ENCODE measurements at places on chromosomes 2 and 18. TPM values are rescaled to one million over a fixed set of nuclear protein-coding genes. Genes with fewer than 3 reads are reported as not detected.

DNA sequence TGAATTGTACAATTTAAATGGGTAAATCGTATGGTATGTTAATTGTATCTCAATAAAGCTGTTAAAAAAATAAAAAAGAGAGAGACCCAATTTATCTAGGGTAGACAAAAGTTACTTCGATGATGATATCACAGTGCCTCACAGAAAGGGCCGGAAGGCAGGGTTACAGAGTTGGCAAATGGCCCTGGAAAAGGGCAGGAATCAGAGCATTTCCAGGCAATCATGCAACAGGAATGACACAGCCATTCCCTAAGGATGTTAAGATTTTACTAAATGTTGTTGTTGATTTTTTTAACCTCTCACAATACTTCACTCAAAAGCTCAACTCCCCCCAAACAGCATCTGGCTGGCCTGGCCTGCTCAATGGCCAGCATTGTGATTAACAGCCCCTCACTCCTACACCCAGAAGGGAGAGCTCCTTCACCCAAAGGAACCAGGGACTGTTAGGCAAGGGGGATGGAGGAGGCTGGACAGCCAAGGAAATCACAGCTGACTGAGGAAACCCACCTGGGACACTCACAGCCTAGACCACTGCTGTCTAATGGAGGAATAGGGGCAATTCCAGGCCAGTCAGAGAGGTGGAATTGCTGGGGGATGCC, 7.7 kb upstream of the SP100 start:
- H3K4me1 ChIP-seq: peaks cover 33% of the 10 kb centered on the region
- H3K27ac ChIP-seq: peak overlapping the region; percentile 26
- H3K4me3 ChIP-seq: no peak overlapping the region
- no peaks in the 10 kb centered on the region for H3K27me3 ChIP-seq
- H3K36me3 ChIP-seq: peaks cover 37% of the 10 kb centered on the region
- no peak for DNase-seq

GRCh38 chr18:28174181-28174905, 2.6 kb downstream of the CDH2 start:
- H3K27ac ChIP-seq: no peak overlapping the region
- peaks cover 34% of the 10 kb centered on the region for H3K27me3 ChIP-seq
- H3K4me1 ChIP-seq: peaks cover 5% of the 10 kb centered on the region
- peaks cover 10% of the 10 kb centered on the region for H3K36me3 ChIP-seq
- no peak for DNase-seq

GRCh38 chr2:150769421-150769820, 282.0 kb upstream of the RND3 start:
- no peaks in the 10 kb centered on the region for H3K4me1 ChIP-seq
- no peaks in the 10 kb centered on the region for H3K27me3 ChIP-seq
- no peak overlapping the region for H3K4me3 ChIP-seq

- no peak overlapping the region for H3K27ac ChIP-seq
- H3K4me3 ChIP-seq: no peak overlapping the region
These were observed 71.1 kb downstream of the MTA3 start for GRCh38 chr2:42639340-42640077.

Gene ANKRD36
- total RNA-seq: 37.6 TPM

Gene ARMC9
- total RNA-seq: 0.88 TPM

GRCh38 chr2:60262178-60262577, 291.3 kb downstream of the BCL11A start:
- H3K27ac ChIP-seq: no peak overlapping the region
- no peaks in the 10 kb centered on the region for H3K36me3 ChIP-seq
- no peak for DNase-seq
- H3K4me1 ChIP-seq: no peaks in the 10 kb centered on the region
- no peaks in the 10 kb centered on the region for H3K27me3 ChIP-seq
- H3K4me3 ChIP-seq: no peak overlapping the region

Gene NT5DC4
- total RNA-seq: not detected

- peak overlapping the region; percentile 7 for H3K27ac ChIP-seq
- peaks cover 5% of the 10 kb centered on the region for H3K4me1 ChIP-seq
- peaks cover 22% of the 10 kb centered on the region for H3K36me3 ChIP-seq
These were observed 16.6 kb downstream of the ITGB1BP1 start for GRCh38 chr2:9406529-9407362.

Gene RAB17
- not detected for total RNA-seq

DNA sequence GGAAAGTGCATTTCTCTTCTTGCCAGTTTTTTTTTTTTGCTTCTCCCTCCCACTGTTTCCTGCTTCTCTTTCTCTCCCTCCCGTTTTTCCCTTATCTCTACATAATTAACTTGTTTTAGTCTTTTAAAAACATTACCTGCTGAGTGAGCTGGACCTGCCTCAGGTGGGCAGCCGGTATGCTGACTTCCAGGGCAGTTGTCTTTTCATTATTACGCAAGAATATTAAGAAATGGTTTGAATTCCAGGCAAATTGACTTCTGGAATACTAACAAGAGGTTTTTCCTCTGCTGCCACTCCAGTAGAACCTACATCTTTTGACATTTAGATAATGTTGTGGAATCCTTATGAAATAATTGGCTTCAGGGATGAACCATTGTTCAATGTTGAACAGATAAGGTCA, 161.8 kb downstream of the THSD7B start:
- H3K4me1 ChIP-seq: no peaks in the 10 kb centered on the region
- peaks cover 2% of the 10 kb centered on the region for H3K27me3 ChIP-seq
- no peaks in the 10 kb centered on the region for H3K36me3 ChIP-seq
- H3K27ac ChIP-seq: no peak overlapping the region
- H3K4me3 ChIP-seq: no peak overlapping the region

- peaks cover 6% of the 10 kb centered on the region for H3K4me1 ChIP-seq
- DNase-seq: no peak
- H3K4me3 ChIP-seq: no peak overlapping the region
- H3K36me3 ChIP-seq: no peaks in the 10 kb centered on the region
These were observed 49.3 kb downstream of the DSEL start for GRCh38 chr18:67467188-67467587.

Gene HOXD8
- not detected for total RNA-seq

DNA sequence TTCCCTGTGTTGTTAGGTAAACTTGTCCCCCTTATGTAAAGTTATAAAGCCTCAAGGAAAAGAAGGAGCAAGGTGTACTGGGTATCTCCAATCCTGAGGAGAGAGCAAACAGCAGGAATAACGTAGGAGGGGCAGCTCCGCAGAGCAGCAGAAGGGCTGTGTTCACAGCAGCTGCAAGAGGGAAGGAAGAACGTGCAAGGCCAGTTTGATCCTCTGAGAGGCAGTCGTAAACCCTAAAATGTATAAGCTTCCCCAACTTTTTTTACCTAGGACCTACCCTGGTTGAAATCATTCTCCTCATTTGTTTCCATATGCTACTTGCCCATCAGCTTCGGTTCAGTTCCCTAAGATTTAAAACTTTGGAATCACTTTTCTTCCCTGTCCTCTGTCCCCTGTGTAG, 51.9 kb upstream of the MAP3K20 start:
- H3K36me3 ChIP-seq: no peaks in the 10 kb centered on the region
- no peak overlapping the region for H3K4me3 ChIP-seq
- DNase-seq: no peak
- H3K27ac ChIP-seq: no peak overlapping the region

GRCh38 chr18:40863801-40864200, 1091.2 kb upstream of the PIK3C3 start:
- no peak overlapping the region for H3K27ac ChIP-seq
- no peaks in the 10 kb centered on the region for H3K36me3 ChIP-seq
- DNase-seq: no peak
- no peak overlapping the region for H3K4me3 ChIP-seq
- H3K4me1 ChIP-seq: no peaks in the 10 kb centered on the region

- no peaks in the 10 kb centered on the region for H3K36me3 ChIP-seq
- H3K27ac ChIP-seq: no peak overlapping the region
- no peak for DNase-seq
- peaks cover 25% of the 10 kb centered on the region for H3K27me3 ChIP-seq
These were observed 66.6 kb downstream of the MYL12B start for GRCh38 chr18:3328532-3328931.

Gene FBXO36
- total RNA-seq: 0.54 TPM

DNA sequence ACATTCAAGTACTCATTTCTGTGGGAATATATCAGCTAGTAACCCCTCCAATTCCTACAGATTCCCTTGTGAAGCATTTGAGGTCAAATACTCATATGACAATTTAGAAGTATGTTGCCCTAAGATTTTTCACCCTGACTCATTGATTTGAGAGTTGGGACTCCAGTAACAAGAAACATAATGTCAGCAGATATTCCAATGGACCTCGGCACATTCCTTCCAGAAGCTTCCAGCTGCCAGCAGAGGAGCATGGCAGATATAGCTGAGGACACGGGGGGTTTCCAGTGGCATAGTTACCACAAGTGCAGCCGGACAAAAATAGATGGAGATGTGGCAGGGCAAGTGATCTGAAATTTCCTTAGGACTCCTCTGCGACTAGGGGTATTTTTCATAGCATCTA, 101.9 kb upstream of the ARHGAP28 start:
- DNase-seq: no peak
- H3K27me3 ChIP-seq: no peaks in the 10 kb centered on the region
- H3K4me3 ChIP-seq: no peak overlapping the region
- no peak overlapping the region for H3K27ac ChIP-seq
- H3K36me3 ChIP-seq: no peaks in the 10 kb centered on the region
- H3K4me1 ChIP-seq: no peaks in the 10 kb centered on the region

Gene DCAF17
- 19.7 TPM for total RNA-seq

GRCh38 chr2:219031005-219031738, 10.1 kb downstream of the CFAP65 start:
- no peaks in the 10 kb centered on the region for H3K4me1 ChIP-seq
- H3K36me3 ChIP-seq: no peaks in the 10 kb centered on the region
- no peak for DNase-seq
- H3K27me3 ChIP-seq: peaks cover 37% of the 10 kb centered on the region

Gene GDF7
- not detected for total RNA-seq

DNA sequence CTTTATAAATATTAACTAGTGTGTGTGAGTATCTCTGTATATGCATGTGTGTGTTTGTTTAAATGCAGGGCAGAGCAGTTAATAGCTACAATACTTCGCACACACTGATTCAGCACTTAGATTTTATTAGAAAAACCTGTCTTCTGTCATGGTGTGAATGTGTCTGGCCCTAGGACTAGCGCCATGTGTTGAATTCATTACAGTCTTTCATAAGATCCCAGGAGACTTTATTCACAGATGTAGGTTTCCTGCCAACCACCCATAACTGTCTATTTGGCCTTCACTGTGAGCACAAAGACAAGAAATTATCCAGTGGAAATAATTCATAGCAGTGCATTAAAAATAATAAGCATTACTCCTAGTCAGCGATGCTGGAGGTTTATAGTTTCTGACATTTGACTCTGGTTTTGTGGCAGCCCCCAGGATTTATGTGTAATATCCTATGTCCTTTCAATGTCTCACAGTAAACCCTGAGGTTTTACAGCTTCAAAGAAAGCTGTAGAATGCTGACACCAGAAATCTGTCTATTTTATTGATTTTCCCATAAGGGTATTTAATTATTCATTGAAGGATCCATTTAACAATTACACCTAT, 93.9 kb downstream of the ZNF804A start:
- no peak for DNase-seq
- no peaks in the 10 kb centered on the region for H3K4me1 ChIP-seq
- H3K4me3 ChIP-seq: no peak overlapping the region
- H3K27ac ChIP-seq: no peak overlapping the region

GRCh38 chr18:78979730-78980278, at the start of gene SALL3:
SALL3 (plus strand) TSS chr18:78979818; CDS start chr18:78980275, 457 bp downstream.
- no peak within 1 kb of the TSS for H3K4me3 ChIP-seq
- peaks cover 73% of the 10 kb centered on the region for H3K27me3 ChIP-seq
- H3K36me3 ChIP-seq: peaks cover 7% of the 10 kb centered on the region
- peaks cover 9% of the 10 kb centered on the region for H3K4me1 ChIP-seq
- H3K27ac ChIP-seq: peak within 1 kb of the TSS; percentile 46

DNA sequence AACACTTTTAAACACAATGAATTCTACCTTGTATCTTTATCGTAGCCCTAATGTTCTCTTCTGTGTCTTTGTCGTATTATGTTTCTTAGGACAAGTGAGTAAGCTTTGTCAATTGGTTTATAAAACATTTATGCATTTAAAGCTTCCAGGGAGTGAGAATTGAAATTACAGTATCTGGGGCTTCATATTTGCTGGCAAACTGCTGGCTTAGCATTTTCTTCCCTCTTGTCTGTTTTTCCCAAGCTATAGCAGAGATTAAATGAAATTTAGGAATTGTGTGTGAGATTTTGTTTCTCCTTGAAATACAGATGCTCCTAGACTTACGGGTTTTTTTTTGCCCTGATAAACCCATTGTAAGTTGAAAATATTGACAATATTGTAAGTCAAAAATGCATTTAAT, 73.3 kb downstream of the FMNL2 start:
- no peak overlapping the region for H3K4me3 ChIP-seq
- H3K27me3 ChIP-seq: peaks cover 18% of the 10 kb centered on the region
- no peak for DNase-seq
- no peaks in the 10 kb centered on the region for H3K36me3 ChIP-seq
- no peak overlapping the region for H3K27ac ChIP-seq

DNA sequence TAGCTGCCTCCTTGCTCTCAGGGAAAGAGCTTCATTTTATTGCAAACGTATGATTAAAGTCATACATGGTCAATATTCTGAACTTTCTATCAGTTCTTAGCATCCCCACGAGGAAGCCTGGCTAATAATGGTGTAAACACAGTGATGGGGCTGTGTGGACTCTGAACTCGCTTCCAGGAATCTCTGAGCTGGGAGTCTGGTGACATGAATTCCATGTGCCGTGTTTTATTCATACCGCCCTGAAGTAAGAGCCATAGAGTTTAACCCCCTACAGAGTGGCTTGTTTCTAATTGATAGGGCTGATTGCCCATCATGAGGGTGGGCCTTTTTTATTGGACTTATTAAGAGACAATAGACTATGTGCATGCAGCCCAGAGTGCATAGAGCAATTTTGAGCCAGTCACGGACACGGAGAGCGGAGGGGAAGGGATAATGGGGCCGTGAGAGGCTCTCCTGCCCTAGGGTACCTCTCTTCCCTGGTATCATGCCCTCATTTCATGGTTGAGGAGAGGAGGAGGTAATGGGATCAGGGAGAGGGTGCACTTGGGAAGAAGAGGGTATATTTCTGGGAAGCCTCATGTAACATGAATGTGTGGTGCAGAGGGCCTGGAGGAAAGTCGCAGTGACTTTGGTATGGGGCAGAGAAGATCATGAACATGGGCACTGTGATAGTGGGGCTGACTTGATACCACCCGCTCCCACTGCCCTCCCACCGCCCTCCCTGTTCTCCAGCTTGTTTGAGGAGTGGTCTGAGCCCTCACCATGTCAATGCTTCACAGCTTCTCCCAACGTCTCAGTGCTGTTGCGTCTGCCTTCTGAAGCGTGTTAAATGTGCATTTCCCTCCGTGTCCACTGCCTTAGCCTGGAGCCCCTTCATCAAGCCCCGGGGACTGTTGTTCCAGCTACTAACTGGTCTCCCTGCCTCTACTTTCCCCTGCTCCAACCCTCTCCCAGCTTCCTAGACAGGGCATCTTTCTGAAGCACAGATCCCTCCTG, 73.2 kb downstream of the IL1R2 start:
- H3K4me1 ChIP-seq: peaks cover 34% of the 10 kb centered on the region
- no peak overlapping the region for H3K27ac ChIP-seq
- no peaks in the 10 kb centered on the region for H3K27me3 ChIP-seq
- peaks cover 5% of the 10 kb centered on the region for H3K36me3 ChIP-seq
- no peak for DNase-seq
- no peak overlapping the region for H3K4me3 ChIP-seq

DNA sequence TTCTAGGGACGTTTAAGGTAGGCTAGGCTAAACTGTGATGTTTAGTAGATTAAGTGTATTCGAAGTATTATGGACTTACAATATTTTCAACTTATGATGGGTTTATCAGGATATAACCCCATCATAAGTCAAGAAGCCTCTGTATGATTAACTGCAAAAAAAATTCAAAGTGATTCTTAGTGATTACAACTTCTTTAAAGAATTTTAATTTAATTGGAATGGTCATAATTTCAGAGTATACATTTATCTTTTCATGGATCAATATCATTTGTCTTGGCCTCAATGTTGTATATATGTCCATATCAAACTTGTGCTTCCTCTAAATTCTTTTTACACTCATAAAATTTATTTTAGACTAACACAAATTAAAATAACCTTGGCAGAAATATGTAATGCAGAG, 183.3 kb upstream of the LRP1B start:
- DNase-seq: no peak
- no peaks in the 10 kb centered on the region for H3K4me1 ChIP-seq
- H3K4me3 ChIP-seq: no peak overlapping the region
- H3K27ac ChIP-seq: no peak overlapping the region
- no peaks in the 10 kb centered on the region for H3K36me3 ChIP-seq

Measured in activated CD8-positive, alpha-beta memory T cell treated with anti-CD3 and anti-CD28 coated beads, Interleukin-2, amount 10 ng/mL, durations not matched to agents 7 days and 5 days (primary cell).